ENCODE measurements at places on chromosomes 4 and X.

- peak; percentile 13 for DNase-seq
Measured at GRCh38 chr4:169485791-169486742, 126.3 kb downstream of the NEK1 start.

DNA sequence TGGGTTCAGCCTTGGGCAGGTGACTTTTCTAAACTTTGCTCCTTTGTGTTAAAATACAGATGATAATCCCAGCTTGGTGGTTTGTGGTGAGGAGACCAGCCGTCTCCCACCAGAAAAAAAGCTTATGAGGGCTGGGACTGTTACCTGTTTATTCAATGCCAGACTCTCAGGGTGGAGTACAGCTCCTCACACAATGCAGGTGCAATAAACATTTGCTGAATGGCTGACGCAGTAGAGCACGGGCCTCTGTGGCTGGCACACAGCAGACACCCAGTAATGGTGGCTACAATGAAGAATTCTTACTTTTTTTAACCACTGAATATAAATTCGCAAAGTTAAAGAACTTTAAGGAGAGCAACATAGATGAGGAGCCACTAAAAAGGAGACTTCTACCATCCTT, 30.2 kb downstream of the BEND4 start:
- DNase-seq: no peak

- no peak for DNase-seq
Measured at GRCh38 chr4:36236159-36236558, 8.2 kb downstream of the ARAP2 start.

DNA sequence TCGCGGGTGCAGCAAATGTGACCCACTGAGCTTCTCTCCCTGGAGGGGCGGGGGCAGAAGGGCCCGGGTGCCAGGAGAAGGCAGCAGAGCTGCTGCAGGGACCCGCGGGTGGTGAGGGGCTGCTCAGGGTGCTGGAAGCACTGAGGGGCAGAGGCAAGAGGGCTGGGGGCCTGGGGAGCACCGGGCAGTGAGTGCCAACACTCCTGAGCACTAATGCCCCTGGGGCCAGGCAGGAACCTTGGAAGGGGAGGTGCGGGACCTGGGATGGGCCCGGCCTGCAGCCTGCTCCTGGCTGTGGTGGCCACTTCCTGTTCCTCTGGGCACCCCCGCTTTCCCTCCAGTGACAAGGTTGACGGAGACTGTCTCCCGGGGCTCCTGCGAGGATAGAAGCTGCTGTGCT, 66.5 kb upstream of the ADRA2C start:
- no peak for DNase-seq

DNA sequence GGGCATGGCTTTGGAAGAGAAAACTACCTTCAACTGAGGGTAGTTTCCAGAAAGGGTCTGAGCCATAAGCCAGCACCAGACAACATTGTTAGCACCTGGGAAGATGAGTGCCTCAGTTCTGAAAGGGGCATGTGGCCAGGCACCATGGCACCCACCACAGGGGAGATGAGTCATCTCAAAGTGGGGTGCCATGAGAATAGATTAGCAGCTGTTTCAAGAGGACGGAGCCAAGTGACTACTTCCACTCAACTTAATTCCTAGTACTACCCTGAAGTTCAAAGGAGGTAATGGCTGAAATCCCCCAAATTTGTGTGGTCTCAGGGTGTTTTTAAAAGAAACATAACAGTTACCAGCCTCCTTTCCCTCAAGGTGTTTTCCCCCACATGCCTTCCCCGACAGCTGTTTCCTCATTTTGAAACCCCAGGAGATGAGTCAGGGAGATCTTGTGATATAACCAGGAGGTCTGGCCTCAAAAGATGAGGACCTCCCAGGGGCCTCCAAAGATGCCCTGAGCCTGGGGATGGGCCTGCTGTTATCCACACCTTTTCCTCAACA, 27.8 kb upstream of the FTHL17 start:
- DNase-seq: no peak

GRCh38 chr4:945274-946102, 13.2 kb downstream of the TMEM175 start:
- DNase-seq: no peak

GRCh38 chrX:47958761-47959342, 44.9 kb downstream of the ZNF182 start:
- DNase-seq: no peak

All from KG1 (cell line).